CD4-positive, alpha-beta T cell treated with Interleukin-10 for 1 hour (primary cell): ENCODE measurements at places on chromosomes 6 and 20.

DNA sequence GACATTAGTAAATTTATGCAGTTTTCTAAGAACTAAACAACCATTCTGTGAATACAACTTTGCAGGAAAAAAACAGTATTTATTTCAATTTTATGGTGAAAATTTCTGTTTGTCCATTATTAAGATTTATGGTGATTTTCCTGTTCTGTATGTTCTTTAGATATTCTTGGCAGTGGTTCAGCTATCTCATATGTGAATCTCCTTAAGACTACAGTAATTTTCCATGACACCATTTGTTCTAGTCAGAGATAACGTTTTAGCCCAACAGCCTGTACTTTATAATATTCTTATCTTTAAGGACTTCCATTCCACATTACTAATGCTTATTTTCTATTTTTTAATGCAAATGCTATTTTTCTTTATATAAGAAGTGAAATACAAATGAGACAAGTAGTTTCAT is 504.0 kb downstream of the RFPL4B start:
- DNase-seq = no peak

- no peak for DNase-seq
Measured at GRCh38 chr6:47132724-47133123, 90.6 kb upstream of the ADGRF1 start.

DNA sequence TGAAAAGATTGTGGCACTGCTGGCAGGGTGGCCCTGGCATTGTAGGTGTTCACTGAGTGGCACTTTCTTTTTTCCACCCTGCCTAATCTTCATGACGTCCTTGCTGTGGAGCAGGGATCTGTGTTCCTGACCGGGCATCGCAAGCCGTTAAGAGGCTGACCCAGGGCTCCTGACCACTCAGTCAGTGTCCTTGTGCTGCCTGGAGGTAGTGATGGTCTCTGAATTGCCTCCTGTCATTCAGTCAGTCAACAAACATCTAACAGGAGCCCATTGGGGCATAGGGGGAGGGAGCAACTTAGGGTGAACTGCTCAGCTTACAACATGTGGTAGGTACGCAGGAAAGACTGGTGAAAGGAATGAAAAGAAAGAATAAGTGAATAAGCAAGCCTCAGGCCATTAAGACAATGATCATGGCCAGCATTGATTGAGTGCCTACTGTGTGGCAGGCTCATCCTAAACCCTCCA is 152.0 kb downstream of the CEBPB start:
- no peak for DNase-seq

DNA sequence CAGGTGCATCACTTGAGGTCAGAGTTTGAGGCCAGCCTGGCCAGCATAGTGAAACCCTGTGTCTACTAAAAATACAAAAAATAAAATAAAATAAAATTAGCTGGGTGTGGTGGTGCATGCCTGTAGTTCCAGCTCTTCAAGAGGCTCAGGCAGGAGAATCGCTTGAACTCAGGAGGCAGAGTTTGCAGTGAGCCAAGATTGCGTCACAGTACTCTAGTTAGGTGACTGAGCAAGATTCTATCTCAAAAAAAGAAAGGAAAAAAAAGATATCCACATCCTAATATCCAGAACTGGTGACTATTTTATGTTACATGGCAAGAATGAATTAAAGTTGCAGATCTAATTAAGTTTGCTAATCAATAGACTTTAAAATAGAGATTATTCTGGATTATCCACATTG is 32.5 kb downstream of the SCGN start:
- DNase-seq = no peak

GRCh38 chr6:20159781-20160540 is 52.3 kb downstream of the MBOAT1 start:
- DNase-seq = no peak

- no peak for DNase-seq
Measured at GRCh38 chr20:44887466-44887865, 2.0 kb downstream of the YWHAB start.
